Esophagus squamous epithelium (tissue), 5 donors: ENCODE measurements at places on chromosomes 5 and 9. TPM values are rescaled to one million over a fixed set of nuclear protein-coding genes. Genes with fewer than 3 reads are reported as not detected.

The MEIKIN gene
- not detected for total RNA-seq

The PTGS1 gene
- 26.2 TPM for total RNA-seq

DNA sequence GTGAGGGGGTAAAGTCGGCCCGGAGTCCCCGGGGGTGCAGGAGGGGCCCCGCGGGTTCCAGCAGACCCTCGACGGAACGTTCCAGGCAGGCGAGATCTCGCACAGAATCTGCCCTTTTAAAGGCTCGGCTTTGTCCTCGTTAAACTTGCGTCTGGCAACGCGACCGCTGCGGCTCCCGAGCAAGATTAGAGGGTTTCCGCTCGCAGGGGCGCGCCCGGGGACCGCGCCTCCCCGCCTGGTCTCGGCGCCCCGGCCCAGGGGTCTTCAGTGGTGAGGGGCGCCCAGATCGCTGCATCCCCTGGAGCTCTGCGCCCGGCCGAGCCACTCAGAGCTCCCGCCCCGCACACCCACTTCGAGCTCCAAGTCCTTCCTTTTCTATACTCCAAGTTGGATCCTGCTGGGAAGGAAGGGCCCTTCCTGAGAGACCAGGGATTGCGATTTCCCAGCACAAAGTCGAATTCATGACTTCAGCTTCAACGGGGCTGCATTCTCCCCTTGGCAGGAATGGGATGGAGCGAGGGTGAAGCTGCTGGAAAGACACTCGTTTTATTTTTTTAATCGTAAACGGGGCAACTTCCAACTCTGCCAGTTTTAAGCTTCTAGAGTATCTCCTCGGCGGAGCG lies 11.3 kb downstream of the PROP1 start:
- no peak for DNase-seq
- no peak overlapping the region for H3K27ac ChIP-seq
- H3K36me3 ChIP-seq, result no peaks in the 10 kb centered on the region
- no peaks in the 10 kb centered on the region for H3K27me3 ChIP-seq

DNA sequence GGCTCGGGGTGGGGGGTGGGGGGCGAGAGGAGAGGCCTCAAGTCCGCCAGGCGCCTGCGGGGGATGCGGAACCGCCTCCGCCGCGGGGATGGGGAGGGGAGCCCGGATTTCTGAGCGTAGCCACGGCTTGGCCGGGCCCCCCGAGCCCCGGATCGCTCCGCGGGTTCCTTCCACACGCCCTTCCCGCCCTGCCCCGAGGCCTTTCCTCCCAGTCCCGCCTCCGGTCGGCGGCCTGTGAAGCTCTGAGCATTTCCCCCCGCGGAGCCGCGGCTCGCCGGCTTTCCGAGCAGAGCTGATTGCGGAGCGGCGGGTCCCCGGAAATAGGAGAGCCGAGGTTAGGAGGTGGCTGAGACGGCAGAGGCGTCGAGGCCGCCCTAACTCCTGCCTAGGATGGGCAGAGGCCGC lies 6.1 kb downstream of the IRX4 start:
- H3K4me1 ChIP-seq, result peaks cover 8% of the 10 kb centered on the region
- no peak overlapping the region for H3K4me3 ChIP-seq
- no peak overlapping the region for H3K27ac ChIP-seq
- DNase-seq, result no peak

- no peak overlapping the region for H3K4me3 ChIP-seq
- no peaks in the 10 kb centered on the region for H3K4me1 ChIP-seq
- H3K36me3 ChIP-seq, result no peaks in the 10 kb centered on the region
- no peak for DNase-seq
Observed at GRCh38 chr5:22496666-22497065, 356.5 kb downstream of the CDH12 start.

DNA sequence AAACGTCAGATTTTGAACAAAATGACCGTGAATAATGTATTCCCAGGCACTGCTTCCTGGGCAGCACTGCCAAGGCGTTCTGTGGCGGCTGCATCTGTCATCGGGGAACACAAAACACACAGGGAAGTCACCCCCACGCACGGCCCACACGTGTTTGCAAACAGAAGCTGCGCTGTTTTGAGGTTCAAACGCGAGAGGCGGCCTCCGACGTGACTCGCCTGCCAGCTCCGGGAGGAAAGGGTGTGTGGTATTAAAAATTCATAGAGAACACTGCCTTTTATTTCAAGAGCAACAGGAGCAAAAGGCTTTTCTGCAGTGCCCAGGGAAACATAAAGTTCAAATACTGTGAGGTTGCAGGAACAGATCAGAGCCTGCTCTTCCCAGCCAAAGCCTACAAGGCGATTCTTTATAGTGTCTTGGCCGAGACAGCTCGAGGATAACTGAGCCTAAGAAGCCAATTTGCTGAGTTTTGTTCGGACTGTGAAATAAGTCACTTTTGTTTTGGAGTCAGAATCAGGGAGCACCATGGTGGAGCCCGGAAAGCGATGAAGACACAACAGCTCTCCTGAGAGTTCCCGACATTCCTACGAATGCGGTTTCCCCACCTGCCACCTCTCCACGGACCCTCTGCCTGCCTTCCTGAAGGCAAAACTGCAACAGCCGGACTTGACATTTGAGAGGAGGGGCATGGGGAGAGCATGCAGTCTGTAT lies 115.3 kb upstream of the IRX2 start:
- no peaks in the 10 kb centered on the region for H3K4me1 ChIP-seq
- DNase-seq, result no peak

DNA sequence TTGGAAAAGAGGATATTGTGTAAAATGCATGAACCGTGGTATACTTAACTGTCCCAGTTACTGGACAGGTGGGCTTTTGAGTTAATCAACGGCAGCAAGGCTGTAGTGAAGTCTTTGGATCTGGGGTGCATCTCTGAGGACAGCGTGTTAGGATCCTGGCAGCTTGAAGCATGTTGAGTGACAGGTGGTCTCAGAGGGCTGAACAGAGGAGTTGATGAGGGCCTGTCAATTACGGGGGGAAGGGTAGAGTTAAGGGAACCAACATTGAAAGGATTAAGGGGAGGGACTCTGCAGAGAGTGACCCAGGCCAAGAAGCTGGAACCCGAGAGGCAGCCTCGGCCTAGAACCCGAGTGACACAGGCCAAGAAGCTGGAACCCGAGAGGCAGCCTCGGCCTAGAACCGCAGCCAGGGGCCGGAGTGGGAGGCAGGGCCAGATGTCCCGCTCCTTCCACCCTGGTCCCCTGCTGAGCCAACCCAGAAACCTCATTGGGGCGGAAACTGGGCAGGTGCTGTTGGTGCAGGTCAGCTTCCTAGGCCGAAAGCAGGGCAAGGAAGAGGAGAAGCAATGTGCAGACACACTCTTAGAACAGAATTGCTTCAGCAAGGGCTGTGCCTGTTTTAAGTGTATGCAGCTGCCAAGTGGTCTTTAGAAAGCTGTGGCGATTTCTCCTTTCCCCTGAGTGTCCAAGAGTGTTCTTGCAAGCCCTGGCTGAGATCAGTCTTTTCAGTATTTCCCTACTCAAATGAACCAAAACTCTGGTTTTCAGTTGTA lies 62.0 kb downstream of the ANKRD33B start:
- no peaks in the 10 kb centered on the region for H3K27me3 ChIP-seq
- H3K4me1 ChIP-seq, result peaks cover 4% of the 10 kb centered on the region
- peak overlapping the region; percentile 85 for H3K27ac ChIP-seq
- H3K4me3 ChIP-seq, result no peak overlapping the region
- DNase-seq, result no peak
